ENCODE measurements at places on chromosomes 7 and 10.

DNA sequence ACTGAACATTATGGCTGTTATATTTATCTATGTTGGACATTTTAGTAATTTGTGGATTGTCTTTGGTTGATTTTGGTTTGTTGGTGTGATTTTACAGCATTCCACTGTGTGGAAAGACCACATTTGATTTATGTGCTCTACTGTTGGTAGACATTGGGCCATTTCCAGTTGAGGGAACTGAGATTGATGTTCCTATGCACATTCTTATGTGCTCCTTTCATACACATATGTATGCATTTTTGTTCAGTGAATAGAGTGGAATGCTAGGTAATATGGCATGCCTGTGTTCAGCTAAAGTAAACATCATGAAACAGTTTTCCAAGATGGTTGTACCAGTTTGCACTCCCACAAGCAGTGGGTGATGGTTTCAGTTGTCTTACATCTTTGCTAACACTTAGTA is 15.1 kb downstream of the CACNB2 start:
- no peak for DNase-seq

DNA sequence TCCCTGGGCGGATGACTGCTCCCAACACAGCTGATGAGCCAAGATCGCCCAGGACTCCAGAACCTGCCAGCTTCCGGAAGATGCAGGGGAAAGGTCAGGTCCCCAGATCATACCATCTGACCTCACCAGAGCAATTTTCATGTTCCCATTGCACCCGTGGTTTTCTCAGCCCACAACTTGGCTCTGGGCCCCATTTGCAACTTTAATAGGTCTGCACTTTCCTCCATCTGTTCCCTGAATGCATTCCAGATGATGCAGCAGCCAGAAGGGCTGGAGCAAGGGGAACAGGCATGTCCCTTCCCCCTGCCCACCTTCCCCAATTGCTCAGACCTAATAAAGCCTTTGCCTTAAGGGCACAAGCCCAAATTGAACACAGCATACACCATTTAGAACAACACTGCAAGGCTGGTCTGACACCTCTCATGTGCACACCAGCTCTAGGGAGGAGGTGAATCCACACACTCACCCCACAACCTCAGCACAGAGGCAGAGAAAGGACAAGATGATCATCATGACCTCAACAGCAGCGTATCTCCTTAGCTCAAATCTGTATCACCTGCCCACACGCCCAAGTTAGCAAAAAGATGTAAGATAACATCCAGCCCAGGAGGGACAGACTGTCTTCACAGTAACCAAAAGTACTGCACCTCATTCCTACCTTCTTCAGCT is 87.5 kb downstream of the PLXNA4 start:
- DNase-seq: no peak

GRCh38 chr7:133735222-133735621 is 391.9 kb upstream of the LRGUK start:
- DNase-seq: no peak

- no peak for DNase-seq
Measured at GRCh38 chr7:4816419-4817080, 41.1 kb downstream of the AP5Z1 start.

DNA sequence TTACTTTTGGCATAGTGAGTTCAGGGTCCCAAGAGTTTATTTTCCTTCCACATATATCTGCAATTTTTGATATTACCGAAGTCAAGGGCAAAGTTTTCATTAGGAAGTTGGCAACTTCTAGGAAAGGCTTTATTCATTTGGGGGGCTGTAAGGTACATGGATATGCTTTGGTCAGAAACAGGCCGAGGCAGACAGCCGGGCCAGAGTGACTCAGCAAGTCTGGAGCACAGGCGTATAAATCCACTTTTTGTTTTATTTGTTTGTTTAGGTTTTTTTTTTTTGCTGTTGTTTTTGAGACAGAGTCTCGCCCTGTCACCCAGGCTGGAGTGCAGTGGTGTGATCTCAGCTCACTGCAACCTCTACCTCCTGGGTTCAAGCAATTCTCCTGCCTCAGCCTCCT is 3.7 kb downstream of the ZNF680 start:
- DNase-seq: no peak

GRCh38 chr10:48598243-48598935 is 6.5 kb downstream of the ARHGAP22 start:
- DNase-seq: no peak

DNA sequence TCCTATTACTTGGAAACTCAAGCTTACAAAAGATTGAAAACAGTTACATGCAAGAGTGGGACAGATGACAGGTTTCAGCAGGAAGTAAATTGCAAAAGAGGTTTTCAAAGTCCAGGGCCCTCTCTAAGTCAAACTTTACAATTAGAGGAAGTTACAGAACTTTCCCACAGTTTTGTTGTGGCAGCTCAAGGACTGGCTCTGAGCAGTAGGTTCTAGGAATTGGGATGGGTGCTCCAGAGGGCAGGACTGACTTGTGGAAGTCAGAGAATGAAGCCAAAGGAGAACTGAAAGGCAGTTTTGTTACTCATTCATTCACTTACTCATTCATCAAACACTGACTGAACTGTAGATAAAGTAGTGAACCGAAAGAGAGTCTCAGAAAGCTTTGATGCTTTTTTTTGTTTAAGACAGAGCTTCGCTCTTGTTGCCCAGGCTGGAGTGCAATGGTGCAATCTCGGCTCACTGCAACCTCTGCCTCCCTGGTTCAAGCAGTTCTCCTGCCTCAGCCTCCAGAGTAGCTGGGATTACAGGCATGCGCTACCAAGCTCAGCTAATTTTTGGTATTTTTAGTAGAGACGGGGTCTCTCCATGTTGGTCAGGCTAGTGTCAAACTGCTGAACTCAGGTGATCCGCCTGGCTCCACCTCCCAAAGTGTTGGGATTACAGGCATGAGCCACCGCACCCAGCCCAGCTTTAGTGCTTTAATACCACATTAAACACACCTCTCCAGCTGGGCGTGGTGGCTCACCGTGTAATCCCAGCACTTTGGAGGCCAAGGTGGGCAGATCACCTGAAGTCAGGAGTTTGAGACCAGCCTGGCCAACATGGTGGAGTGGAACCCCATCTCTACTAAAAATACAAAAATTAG is 66.8 kb upstream of the CCNJ start:
- no peak for DNase-seq

GRCh38 chr10:128709686-128710085 is 583.5 kb upstream of the MKI67 start:
- DNase-seq: no peak

DNA sequence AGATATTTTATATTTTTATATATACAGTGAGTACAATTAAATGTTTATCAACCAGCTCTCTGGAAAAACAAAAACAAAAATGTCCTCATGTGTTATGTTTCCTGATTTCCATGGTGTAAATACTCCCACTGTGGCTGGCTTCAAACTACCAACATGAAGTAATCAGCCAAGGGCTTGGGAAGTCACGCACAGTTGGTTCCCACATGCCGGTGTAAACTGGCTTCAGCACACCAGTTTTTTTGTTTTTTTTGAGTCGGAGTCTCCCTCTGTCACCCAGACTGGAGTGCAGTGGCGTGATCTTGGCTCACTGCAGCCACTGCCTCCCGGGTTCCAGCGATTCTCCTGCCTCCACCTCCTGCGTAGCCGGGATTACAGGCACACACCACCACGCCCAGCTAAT is 11.8 kb downstream of the OSBPL3 start:
- no peak for DNase-seq

- no peak for DNase-seq
Measured at GRCh38 chr10:43491855-43492254, 54.9 kb downstream of the ZNF487 start.

DNA sequence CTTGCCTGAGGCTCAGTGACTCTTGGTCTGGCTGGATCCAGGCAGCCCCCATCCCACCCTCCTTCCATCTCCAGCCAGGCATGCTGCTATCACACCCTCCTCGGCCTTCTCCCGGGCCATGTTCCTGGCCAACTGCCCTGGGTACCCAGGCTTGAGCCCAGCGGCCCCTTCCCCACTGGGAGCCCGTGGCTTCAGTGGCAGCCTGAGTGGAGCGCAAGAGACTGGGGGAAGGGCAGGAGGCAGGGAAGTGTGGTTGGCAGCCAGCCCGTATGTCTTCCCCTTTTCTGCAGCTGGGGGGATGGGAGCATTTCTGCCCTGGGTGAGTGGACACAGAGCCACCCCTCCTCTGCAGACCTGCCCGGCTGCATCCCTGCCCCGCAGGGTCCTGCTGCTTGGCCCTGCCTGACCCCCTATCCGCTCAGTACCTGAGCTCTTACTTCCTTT is 148.5 kb downstream of the ARHGAP22 start:
- no peak for DNase-seq

DNA sequence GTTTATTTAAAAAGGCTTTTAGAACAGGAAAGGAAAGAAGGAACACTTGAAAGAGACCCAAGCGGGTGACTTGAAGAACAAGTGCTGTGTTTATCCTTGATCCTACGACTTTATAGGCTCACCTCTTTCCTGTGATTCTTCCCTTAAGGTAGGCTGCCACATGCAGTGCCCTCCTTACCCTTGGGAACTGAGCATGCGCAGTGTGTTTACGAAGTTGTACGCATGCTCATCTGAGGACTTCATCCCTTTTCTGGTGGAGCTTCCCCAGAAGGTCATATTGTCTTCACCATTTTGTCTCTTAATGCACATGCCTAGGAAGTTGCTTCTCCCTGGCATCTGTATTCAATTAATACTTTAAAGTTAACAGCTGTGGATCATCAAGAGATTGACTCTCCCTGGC is 49.9 kb upstream of the VOPP1 start:
- no peak for DNase-seq

DNA sequence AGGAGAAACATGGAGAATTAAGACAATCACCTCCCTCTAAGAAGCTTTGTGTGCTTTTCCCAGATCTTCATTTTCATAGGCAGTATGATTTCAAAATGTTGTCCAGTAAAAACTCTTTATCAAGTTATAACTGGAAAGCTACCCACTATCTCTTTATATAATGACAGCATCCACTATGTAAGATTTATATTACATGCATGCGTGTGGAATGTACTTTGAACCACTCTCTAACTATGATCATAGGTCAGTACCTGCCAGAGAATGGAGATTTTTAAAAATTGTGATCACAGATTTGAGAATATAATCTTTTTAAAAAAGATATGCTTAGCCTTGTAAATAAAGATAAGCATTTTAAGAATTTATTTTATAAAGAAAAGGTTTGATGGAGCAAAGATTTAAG is 17.9 kb downstream of the PAPSS2 start:
- DNase-seq: no peak

GRCh38 chr7:70494225-70495032 is 637.5 kb upstream of the GALNT17 start:
- no peak for DNase-seq

GRCh38 chr7:144118341-144118740 is 4.6 kb upstream of the OR2A14 start:
- no peak for DNase-seq

- no peak for DNase-seq
Measured at GRCh38 chr10:95242581-95243317, 48.1 kb downstream of the PDLIM1 start.

- DNase-seq: no peak
Measured at GRCh38 chr10:84267503-84268126, 22.8 kb downstream of the RGR start.

DNA sequence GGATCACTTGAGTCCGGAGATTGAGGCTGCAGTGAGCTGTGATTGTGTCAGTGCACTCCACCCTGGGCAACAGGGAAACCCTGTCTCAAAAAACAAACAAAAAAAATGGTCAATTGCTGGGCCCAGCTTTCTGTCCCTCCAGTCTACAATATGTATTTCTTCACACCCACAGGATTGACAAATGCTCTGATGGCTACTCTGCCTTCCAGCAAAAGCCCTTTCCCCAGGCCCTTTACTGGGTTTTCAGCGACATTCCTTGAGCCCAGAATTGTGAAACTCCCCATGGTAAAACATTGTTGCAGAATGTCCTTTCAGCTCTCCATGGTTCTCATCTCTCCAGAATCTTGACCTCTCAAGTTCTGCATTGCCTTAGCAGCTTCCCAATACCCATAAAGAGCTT is 23.7 kb upstream of the TNKS2 start:
- no peak for DNase-seq

GRCh38 chr7:154928136-154929005 is 74.6 kb downstream of the PAXIP1 start:
- peak; percentile 41 for DNase-seq

DNA sequence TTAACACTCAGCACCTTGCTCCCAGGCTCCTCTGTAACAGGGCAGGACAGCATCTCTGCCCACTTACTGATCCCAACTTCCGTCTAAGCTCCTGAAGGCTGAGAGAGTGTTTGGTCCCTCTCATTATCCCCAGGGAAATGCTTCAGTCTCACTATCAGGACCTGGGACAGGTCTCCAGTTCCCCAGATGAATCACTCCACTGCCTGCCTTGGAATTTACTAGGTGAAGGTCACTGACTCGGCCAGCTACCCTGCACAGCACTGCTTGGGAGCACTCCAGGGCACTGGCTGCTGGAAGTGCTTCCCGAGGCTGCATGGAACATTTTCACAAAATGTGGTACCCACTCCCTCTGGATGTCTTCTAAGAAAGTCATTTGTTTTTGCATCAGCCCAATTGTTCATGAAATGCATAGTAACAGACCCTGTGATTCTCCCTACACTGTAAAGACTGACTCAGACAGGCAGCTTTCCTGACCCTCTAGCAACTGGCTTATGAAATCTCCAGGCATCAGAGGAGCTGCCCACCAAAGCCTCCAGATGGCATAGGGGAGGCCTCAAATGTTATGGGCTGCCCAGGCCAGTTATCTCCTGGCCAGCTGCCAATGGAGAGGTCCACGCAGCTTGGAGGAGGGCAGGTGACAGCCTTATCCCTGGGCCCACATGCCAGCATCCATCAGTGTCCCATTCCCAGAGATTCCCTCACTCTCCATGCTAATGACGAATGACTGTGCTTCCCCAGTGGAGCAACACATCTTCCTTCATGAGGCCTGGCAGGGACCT is 89.1 kb downstream of the GFRA1 start:
- DNase-seq: no peak

DNA sequence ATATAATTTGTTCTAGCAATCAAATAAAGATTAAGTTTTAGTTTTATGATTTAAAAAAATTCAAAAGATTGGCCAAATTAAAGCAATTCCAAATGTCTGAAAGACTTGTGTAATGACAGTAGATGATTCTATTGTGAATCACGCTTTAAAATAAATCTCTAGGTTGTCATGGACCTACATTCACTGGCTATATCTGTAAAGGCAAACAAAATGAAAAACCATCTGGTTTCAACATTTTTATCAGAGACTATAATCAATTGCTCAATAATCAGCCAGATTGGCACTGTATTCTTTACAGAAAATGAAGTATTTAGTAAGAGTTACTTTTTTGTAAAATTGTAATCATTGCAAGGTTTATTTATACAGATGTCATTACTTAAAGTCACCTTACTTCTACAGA is 60.7 kb downstream of the DGKB start:
- no peak for DNase-seq

DNA sequence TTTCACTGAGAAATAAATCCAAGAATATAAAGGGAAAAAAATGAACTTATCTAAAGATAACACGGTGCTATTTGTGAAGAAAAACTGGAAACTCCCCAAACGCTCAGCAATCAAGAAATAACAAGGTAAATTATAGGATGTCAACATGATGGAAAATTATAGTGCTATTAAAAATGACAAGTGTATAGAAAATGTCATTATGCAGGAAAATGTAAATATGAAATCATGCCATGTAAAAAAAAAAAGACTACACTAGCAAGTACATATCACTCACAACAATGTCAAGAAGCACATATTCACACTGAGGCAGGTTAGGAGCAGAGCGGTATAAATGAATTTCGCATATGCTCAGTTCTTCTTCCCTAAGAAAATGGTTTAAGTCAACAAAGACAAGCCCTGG is 27.7 kb downstream of the KLRG2 start:
- DNase-seq: no peak
